ENCODE measurements at places on chromosomes 7 and 10.

DNA sequence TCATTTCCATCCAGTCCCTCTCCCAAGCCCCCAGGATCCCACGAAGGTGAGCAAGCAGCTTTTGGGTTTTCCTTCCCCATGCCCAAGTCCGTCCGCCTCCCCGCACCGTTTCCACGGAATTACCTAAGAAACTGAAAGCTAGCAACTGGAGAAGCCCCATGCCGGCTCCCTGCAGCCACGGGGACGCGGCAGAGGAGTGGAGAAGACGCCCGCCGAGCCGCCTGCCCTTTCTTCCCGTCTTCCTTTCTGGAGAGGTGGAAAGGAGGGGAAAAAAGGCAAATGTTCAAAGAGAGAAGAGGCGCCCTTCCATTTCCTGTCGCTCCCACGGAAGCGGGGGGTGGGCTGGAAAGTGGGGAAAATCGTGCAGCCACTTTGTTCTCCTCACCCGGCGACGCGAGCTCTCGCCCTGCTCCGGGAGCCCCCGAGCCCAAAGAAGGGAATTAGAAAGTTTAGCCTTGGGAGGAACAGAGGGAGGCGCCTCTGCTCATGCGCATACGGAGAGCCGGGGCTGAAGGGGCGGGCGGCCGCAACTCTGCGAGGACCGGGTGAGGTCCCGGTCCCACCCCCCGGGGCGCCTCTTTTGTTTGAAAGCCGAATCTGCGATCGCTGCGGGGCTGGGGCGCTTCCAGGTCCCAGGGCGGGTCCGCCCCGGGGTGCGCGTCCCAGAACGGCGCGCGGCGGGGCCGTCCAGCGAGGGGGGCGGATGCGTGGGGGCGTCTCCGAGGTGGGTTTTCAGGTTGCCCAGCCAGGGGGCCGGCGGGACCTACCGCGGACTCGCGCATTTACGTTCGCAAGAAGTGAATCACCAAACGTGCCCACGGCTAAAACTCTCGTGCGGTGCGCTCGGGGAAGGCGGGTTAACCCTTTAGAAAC lies at the start of gene LAMB1:
LAMB1 (minus strand) TSS at position 436 of the 873 bp plus-strand sequence; CDS start at position 160, 276 bp downstream.
- DNase-seq: peak; percentile 31

- DNase-seq: no peak
Measured at GRCh38 chr10:77881636-77882035, 44.9 kb downstream of the DLG5 start.

DNA sequence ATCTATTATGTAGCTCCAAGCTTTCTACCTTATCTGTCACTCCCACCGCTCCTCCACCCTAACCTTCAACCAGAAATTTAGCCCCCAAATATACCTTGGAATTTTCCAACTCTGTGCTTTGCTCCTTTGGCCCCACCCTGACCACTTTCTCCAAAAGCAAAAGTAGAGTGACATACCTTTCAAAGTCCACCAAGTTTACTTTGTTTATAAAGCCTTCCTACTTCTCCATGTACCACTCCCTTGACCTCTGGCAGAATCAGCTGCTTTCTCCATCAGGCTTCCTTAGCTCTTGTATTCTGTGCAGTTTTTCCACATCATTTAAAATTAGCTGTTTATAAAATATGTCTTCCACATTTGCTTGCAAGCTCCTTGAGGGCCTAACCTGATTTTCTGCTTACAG lies 40.9 kb upstream of the RSBN1L start:
- no peak for DNase-seq

DNA sequence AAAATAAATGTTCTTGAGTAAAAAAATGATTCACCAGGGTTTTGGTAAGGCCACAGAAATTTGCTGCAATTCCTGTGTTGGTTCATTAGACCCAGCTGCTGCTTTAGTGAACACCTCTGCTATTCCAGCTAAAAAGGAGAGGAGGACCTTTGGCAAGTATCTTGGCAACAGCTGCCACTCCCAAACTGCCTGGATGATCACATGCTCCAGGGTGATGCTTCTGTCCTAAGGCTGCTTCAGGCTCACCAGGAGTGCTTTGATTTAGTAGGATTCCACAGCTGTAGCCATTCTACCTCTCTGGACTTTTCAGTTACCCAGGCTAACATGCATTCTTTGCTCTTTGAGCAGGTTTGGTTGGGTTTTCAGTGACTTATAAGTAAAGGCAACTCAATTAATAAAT lies 82.6 kb upstream of the NPVF start:
- no peak for DNase-seq

- no peak for DNase-seq
Measured at GRCh38 chr7:110358028-110358427, 732.9 kb upstream of the LRRN3 start.

DNA sequence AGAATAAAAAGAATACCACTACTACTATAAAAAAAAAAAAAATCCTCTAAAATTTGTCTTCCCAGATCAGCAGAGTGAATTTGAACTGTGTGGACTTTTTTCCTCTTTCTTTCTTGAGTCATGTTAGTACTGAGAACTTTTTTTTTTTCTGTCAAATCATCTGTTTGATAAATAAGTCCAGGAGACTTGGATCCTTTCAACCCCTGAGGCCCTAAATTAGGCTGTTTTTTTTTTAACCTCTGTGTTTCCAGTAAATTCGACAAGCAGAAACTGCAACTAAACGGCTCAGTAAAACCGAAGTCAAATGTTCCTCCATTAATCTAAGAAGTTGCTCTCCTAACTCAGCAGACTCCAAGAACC lies 2.7 kb downstream of the MAP3K8 start:
- no peak for DNase-seq

GRCh38 chr7:150668472-150668911 lies 17.0 kb upstream of the GIMAP2 start:
- no peak for DNase-seq

GRCh38 chr10:2005546-2005945 lies 268.2 kb upstream of the ADARB2 start:
- DNase-seq: no peak
